IMR-90 (cell line): ENCODE measurements at places on chromosomes 7 and 10.
A peak's percentile ranks its signal among the peaks of the same experiment; 100 is the strongest.

DNA sequence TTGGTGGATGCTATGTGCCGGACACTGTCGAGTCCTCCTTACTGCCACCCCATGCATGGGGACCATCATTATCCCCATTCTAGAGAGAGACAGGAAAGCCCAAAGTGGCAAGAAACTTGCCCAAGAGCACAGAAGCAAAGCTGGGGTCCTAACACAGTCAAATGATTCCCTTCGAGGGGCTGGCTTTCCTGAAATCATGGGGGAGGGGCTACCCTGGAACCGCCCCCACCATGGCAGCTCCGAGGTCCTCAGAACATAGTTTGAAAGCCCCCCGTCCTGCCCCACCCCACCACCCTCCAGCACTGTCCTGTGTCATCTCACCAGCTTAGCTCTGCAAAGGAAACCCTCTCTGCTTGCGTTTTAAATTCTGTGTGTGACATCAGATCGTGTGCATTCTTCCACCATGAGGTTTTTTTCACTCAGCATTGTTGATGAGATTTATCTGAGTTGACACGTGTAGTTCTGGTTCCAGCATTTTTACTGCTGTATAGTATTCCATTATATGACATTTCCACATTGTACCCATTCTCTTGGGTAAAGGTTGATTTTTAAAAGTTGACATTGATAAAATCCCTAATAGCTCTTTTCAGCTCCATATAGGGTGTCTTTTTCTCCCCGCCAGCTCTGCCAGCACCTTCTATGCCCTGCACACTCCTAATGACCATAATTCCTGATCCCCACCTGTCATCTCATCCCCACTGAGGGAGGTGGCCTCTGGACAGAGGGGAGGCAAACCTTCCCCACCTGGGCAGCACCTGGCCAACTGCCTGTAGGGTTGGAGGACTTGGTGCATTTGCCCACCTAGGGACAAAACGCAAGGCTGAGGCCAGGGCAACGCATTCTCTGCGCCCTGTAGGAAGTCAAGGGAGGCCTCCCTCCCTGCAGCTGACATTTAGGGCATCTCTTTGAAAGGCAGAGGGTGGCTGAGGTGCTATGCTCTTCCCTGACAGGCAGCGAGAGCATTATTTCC lies 100.2 kb upstream of the GPR26 start:
- DNase-seq, result no peak

DNA sequence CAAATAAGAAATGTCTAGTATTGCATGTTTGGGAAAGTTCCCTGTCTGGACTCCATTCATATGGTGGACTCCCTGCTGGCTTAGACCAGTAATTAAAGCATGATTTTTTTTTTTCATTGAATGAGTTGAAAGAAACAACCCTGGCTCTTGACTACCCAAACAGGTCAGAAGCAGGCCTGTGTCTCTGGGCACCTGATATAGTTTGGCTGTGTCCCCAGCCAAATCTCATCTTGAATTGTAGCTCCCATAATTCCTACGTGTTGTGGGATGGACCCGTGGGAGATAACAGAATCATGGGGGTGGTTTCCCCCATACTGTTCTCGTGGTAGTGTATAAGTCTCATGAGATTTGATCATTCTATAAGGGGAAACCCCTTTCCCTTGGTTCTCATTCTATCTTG lies 206.2 kb downstream of the TMEM178B start:
- no peak for DNase-seq

- DNase-seq, result no peak
These were observed 71.8 kb upstream of the LOXL4 start for GRCh38 chr10:98339799-98340198.

- DNase-seq, result peak; percentile 31
These were observed 81.9 kb upstream of the PRKG1 start for GRCh38 chr10:50992356-50992901.

GRCh38 chr7:68306692-68307107 lies 1291.6 kb upstream of the AUTS2 start:
- DNase-seq, result no peak

DNA sequence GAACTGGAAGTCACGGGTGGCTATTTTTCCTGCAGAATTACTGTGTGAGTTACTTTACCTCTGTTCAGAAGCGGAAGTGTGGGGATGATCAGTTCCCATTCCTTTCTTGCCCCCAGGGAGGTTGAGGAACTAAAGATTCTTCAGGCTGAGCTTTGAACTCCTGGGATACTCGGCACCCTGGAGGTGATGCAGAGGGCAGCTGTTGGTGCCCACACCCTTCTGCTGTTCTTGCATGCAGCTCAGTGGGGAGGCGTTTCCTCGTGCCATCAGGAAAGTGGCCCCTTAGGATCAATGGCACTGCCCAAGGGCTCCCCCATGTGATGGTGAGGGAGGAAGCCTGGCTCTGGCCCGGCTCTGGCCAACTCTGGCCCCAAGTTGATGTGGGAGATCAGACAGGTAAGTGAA lies 44.7 kb upstream of the MXI1 start:
- no peak for DNase-seq

DNA sequence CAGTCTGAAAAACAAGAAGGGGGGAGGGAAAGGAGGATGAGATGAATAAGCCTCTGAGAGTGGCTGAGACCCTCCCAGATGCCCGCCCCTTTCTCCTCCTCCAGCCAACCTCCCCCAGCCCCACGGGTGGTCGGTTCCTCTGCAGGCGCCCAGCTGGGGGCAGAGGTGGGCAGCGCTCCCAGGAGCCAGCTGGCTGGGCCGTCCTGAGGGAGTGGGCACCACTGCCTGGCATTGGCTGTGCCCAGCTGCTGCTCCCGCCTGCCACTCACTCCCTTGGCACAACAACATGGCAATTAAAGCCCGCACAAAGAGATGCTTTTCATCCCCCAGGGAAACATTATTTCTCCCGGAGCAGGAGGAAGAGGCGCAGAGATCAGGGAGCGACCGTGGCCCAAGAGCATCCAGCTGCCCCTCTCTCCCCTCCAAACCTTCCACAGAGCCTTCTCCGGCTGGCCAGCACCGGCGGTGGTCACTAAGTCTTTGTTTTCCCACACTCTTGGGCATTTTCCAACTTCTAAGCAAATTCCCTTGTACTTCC lies 107.2 kb downstream of the SPDYE5 start:
- no peak for DNase-seq

DNA sequence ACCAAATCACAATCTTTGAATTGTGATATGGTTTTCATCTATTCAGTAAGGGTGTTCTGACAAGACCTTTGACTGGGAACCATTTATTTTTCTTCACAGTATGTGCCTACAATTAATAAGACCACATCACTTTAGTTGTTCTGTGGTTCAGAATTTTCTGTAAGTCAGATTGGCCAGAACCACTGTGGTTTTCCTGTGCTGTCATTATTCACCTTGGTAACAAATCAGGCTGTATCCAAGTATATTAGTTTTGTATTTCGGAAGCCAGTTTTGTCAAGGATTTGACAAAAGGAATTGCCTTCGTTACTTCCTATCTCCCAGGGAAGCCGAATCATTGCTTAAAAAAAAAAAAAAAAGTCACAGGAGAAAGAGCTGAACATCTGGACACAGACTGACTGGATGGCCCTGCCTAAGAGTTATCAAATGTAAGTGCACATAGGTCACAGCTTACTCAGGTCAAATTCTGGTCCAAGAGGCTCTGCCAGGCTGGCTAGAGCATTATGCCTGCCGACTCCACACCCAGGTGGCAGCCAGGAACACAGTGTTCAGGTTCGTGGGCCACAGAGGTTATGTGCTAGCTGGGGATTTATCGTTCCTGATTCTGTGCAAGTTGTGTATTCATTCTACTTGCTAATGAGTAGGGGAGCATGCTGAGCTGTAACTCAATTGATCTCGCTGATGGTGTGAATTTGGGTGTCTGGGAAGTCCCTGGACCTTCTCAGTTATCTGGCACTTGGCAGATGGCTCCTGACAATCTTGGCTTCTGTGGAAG lies 175.3 kb downstream of the JAZF1 start:
- no peak for DNase-seq

DNA sequence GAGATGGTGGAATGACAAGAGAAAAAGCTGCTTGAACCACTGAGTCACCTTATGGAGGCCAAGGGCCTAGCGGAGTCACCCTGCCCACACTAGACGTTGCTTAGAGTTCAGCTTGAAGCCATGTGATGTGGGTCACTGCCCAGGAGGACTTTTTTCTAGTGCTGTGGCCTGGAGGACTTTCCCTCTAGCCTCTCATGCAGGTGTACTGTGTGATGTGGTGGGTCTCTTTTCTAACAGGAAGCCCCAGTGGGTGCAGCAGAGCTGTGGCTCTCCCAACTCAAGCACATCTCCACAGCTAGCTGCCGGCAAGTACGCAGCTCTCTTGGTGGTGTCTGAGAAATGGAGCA lies 13.6 kb downstream of the POR start:
- no peak for DNase-seq

- no peak for DNase-seq
These were observed 18.4 kb downstream of the ARL4A start for GRCh38 chr7:12705878-12706277.

DNA sequence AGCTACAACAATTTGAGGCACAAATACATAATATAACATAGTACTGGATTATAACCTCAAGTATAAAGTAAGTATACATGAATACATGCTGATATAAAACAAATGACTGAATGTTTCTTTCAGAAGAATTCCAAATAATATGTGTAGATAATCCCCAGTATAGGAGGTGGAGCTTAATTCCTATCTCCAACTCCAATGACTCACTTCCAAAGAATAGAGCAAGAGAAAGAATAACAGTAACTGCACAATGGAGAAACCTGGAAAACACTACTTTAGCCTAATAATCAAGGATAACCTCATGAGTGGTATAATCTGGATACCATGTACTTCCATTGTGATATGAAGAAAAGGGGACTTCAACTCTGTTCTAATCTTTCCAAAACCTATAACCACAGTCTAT lies 13.7 kb upstream of the SEMA3C start:
- peak; percentile 28 for DNase-seq

- peak; percentile 76 for DNase-seq
These were observed 26.6 kb downstream of the GNG11 start for GRCh38 chr7:93948106-93948505.

DNA sequence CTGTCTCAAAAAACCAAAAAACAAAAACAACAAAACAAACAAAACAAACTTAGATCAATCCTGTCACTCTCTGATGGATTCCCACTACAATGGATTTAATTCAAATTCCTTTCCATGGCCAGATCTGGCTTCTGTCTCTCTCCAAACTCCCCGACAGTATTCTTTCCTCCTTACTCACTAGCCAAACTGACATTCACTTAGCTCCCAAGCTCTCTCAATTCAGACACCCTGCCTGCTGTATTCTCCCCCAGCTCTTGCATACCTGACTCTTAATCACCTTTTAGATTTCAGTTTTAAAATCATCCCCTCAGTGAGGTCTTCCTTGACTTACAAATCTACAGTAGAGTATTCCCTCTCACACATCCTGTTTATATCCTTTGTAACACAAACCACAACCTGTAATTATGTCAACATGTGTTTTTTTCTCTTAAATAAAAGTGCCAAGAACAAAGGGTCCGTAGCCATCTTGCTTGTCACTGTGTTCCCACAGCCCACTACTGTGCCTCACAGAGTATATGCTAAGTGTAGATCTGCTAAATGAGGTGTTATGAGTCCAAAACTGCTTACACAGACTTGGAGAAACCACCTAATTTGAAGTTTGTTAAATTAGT lies 14.4 kb downstream of the HERPUD2 start:
- no peak for DNase-seq

- peak; percentile 93 for DNase-seq
These were observed 13.5 kb downstream of the CRYGN start for GRCh38 chr7:151426441-151426903.

GRCh38 chr10:60035984-60036383 lies 129.6 kb upstream of the CCDC6 start:
- DNase-seq, result no peak

DNA sequence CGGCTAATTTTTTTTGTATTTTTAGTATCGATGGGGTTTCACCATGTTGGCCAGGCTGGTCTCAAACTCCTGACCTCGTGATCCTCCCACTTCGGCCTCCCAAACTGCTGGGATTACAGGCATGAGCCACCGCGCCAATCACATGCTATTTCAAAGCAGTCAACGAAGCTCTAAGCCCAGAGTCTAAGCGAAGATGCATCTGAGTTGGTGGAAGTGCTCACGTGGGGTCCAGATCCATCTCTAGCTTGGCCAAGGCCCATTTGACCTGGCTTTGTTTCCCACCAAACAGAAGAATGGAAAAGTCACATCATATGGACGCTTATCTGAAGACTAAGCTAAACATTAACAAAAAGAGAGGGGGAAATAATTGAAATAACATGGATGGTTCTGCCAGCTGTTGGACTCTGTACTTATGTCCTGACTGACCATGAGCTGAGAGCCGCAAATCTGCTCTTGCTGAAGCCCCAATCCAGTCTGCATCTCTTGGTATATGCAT lies 3.8 kb upstream of the GTF2I start:
- DNase-seq, result no peak

DNA sequence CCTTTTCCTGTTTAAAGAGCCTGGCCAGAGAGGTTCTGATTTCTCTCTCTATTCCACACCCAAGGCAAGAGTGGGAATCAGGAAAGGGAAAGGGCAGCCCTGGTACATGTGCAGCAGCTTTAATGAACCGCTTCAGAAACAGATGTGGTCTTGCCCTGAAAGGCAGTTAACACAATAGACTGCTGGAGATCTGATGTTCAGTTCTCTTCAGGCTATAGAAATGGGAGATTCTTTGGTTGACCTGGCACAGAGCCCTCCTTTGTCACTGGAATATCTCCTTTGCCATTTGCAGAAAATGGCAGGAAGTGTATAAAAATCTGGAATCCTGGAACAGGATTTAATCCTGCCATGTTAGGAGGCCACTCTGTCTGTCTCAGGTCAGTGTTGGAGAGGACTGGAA lies 36.3 kb upstream of the EXOC6 start:
- no peak for DNase-seq

DNA sequence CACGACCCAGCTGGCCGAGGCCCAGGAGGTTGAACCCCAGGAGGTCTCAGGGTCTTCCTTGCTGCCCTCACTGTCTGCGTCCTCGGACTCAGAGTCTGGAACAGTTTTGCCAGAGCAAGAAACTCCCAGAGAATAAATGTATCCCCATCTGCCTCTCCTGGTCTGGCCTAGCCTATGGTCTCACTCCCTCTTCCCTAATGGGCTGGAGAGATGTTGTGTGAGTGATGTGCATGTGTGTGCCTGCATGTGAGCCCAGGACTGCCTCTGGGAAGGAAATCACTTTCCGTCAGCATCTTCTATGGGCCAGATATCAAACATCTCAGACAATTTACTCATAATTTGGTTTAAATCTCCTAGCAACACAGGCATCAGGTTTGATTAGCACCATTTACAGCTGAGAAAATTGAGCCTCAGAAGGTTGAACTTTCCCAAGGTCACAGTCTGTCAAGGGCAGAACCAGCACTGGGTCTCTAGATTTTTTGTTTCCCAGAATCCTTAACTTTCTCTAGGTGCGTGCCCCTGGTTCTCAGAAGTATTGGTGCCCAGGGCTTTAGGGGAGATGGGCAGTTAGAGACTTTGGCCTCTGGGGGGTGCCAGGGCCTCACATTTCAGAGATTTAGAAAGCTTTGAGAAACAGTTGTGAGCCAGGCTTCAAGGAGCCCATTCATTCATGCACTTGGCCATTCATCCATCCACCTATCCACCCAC lies 4.9 kb downstream of the TMEM270 start:
- peak; percentile 63 for DNase-seq
